Upper lobe of right lung (tissue), 1 donor: ENCODE measurements at places on chromosomes 12 and 14. TPM values are rescaled to one million over a fixed set of nuclear protein-coding genes. Genes with fewer than 3 reads are reported as not detected.

TAS2R31 gene
- total RNA-seq, result 3.0 TPM

FAM90A1 gene
- total RNA-seq, result 0.43 TPM

TIGAR gene
- total RNA-seq, result 20.0 TPM

PLCZ1 gene
- not detected for total RNA-seq

DNA sequence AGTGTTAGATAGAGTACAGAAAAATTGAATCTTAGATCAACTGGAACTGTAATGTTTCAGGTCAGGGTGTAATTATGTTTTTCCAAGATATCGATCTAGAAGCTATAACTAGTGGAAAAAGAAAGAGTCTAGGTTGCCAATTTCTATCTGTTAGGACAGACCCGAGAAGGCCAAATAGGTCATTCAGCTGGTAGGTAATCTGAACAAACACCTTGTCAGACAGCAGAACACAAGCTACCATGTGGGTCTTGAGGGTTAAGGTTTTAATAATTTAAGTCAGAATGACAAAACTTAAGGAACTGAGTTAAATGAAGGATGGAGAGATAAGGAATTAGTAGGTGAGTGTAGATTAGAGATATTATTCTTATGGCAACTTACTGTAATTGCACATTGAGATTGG is 44.9 kb upstream of the KCNMB4 start:
- no peaks in the 10 kb centered on the region for H3K27me3 ChIP-seq
- no peak overlapping the region for H3K4me3 ChIP-seq
- H3K27ac ChIP-seq, result no peak overlapping the region
- H3K36me3 ChIP-seq, result no peaks in the 10 kb centered on the region

DNA sequence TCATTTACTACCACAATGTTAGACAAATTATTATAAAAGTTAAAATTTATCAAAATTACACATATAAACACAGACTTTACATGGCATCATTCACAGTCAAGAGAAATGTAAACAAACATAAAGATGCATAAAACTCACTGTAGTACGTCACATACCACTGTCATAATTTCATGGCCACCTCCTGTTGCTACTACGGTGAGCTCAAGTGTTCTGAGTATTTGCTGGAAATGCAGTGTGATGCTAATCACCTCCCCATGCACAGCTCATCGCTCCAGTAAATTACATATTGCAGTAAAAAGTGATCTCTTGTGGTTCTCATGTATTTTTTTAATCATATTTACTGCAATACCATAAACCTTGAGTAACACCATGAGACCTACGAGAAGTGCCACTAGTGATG is 247.7 kb upstream of the SFSWAP start:
- H3K27ac ChIP-seq, result no peak overlapping the region
- no peak overlapping the region for H3K4me3 ChIP-seq
- no peaks in the 10 kb centered on the region for H3K36me3 ChIP-seq
- H3K4me1 ChIP-seq, result no peaks in the 10 kb centered on the region
- H3K27me3 ChIP-seq, result peaks cover 5% of the 10 kb centered on the region

- no peaks in the 10 kb centered on the region for H3K36me3 ChIP-seq
- no peak overlapping the region for H3K4me3 ChIP-seq
- DNase-seq, result peak; percentile 57
- H3K27ac ChIP-seq, result no peak overlapping the region
- H3K4me1 ChIP-seq, result no peaks in the 10 kb centered on the region
Observed at GRCh38 chr14:38481952-38482678, 226.2 kb upstream of the CLEC14A start.

DNA sequence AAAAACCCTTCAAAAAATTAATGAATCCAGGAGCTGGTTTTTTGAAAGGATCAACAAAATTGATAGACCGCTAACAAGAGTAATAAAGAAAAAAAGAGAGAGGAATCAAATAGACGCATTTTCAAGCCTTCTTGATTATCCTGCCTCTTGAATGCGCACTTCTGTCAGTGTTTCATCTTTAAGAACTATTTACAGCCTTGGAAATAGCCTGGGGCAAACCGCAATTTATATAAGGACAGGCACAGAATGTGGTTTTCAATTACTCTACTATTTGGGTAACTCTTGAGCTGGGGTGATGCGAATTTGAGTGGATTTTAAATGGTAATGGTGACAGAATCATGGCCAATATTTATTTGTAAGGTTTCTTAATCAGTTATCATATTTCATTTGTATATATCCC is 179.1 kb upstream of the OTX2 start:
- H3K4me3 ChIP-seq, result no peak overlapping the region
- no peaks in the 10 kb centered on the region for H3K27me3 ChIP-seq
- no peaks in the 10 kb centered on the region for H3K36me3 ChIP-seq
- no peak for DNase-seq

- H3K4me1 ChIP-seq, result no peaks in the 10 kb centered on the region
- no peaks in the 10 kb centered on the region for H3K36me3 ChIP-seq
- no peaks in the 10 kb centered on the region for H3K27me3 ChIP-seq
Observed at GRCh38 chr14:29716150-29716549, 211.5 kb downstream of the PRKD1 start.

DNA sequence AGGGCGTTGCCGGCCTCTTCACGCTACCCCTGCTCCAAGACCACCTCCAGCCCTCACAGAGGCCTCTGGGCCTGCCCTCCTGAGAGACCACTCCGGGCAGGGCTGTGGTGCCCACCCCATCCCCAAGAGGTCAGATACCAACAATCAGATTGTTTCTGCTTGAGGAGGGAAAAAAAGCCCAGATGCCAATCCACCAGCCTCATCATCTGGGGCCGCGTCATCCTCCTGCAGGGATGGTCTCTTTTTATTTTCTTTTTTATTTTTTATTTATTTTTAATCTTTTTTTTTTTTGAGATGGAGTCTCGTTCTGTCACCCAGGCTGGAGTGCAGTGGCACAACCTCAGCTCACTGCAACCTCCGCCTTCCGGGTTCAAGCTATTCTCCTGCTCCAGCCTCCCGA is 93.4 kb downstream of the FBXL14 start:
- H3K27ac ChIP-seq, result no peak overlapping the region
- DNase-seq, result no peak
- no peaks in the 10 kb centered on the region for H3K27me3 ChIP-seq
- no peak overlapping the region for H3K4me3 ChIP-seq

DNA sequence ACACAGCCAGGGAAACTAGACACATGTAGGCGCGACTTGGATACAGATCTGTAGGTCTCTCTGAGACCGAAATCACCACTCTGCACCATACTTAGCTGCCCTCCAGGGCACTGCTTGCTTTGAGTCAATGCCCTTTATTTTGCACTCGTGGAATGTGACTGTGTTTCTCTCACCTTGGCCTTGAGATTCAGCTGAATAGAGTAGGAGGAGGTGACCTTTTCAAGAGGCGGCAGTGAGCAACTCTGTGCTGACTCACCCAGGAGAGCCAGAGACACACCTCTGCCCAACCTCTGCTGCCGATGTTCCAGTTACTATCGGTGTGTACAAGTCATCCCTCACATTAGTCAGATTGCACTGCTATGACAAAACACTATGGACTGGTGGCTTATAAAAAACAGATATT is 583.4 kb downstream of the VRK1 start:
- no peak overlapping the region for H3K4me3 ChIP-seq
- no peak overlapping the region for H3K27ac ChIP-seq
- H3K36me3 ChIP-seq, result no peaks in the 10 kb centered on the region

DNA sequence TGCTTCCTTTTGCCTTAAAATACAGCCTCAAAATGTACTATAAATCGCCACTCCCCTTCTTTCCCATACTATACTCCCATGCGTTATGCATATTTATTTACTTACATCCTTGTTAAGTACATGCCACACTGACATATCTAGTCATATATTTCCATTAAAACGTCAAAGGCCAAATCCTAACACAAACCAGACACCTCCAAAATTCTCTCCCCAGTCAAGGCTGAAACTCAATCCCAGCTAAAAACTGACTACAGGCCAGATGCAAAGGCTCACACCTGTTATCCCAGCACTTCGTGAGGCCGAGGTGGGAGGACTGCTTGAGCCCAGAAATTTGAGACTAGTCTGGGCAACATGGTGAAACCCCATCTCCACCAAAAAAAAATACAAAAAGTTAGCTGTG is 5.7 kb upstream of the CAND1 start:
- H3K4me1 ChIP-seq, result peaks cover 9% of the 10 kb centered on the region
- H3K4me3 ChIP-seq, result no peak overlapping the region
- H3K27me3 ChIP-seq, result no peaks in the 10 kb centered on the region
- H3K27ac ChIP-seq, result no peak overlapping the region
- DNase-seq, result no peak

- H3K4me3 ChIP-seq, result no peak overlapping the region
- no peak overlapping the region for H3K27ac ChIP-seq
- DNase-seq, result no peak
- H3K36me3 ChIP-seq, result no peaks in the 10 kb centered on the region
- H3K27me3 ChIP-seq, result no peaks in the 10 kb centered on the region
Observed at GRCh38 chr12:123067654-123068053, 83.2 kb downstream of the PITPNM2 start.

DNA sequence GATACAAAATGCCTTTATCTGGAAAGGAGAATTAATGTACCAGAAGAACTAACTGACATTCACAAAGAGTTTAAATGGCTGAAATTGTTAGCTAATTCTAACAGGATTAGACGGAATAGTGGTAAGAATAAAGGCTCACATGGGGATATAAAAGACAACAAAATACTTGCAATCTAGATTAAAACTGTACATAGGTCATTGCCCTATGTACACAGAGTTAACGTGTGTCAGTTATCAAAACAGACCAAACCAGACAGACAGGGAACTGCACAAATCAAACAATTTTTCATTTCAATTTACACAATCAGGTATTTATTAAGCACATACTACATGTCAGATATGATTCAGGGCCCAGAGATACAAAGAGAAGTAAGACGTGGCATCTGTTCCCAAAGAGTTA is 12.6 kb downstream of the TMTC1 start:
- H3K27ac ChIP-seq, result no peak overlapping the region
- no peak overlapping the region for H3K4me3 ChIP-seq
- no peaks in the 10 kb centered on the region for H3K36me3 ChIP-seq
- H3K27me3 ChIP-seq, result no peaks in the 10 kb centered on the region
- DNase-seq, result no peak

GRCh38 chr12:57441846-57442427 is 7.4 kb downstream of the INHBC start:
- DNase-seq, result no peak
- no peaks in the 10 kb centered on the region for H3K27me3 ChIP-seq
- H3K4me1 ChIP-seq, result no peaks in the 10 kb centered on the region
- no peak overlapping the region for H3K4me3 ChIP-seq
- H3K27ac ChIP-seq, result no peak overlapping the region

DNA sequence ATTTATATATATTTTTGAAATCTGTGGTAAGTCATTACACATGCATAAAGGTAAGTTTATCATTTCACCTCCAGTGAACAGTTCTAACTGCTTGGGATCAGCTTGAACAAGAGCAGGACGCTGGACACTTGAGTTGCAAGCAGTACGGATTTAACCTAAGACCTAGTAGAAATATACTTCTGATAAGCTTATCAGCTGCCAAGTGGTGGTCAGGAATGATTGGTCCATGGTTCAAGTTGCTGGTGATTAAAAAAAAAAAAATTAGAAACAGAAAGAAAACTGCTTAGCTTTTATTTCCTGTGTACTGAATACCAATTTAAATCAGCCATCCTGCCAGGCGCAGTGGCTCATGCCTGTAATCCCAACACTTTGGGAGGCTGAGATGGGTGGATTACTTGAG is 88.6 kb downstream of the AEBP2 start:
- no peak for DNase-seq
- no peaks in the 10 kb centered on the region for H3K4me1 ChIP-seq
- H3K27ac ChIP-seq, result no peak overlapping the region
- no peak overlapping the region for H3K4me3 ChIP-seq
- no peaks in the 10 kb centered on the region for H3K36me3 ChIP-seq

DNA sequence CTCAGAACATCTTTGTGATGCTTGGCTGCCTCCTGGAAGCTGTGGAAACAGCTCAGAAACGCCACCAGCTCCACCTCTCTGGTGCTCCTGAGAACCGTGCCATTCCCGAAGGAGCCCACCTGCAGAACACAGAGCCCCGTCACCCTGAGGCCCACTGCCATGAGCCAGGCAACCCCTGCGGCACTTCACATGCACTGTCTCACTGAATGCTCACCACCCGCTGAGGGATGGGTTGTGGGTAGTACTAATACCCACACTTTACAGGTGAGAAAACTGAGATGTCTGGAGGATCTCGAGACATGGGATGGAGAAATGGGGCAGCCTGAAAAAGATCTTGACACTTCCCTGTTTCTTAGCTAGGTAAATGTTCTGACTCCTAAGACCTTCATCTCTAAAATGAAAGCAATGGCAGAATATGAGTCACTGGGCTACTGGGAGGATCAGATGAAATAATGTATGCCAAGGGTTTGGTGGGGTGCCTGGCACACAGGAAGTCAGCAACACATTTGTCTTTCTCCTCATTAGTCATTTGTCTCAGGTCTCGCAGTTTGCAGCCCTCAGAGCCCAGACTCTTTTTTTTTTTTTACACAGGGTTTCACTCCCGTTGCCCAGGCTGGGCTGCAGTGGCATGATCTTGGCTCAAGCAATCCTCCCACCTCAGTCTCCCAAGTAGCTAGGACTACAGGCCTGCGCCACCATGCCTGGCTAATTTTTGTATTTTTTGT is 5.3 kb downstream of the OASL start:
- H3K4me1 ChIP-seq, result peaks cover 6% of the 10 kb centered on the region
- H3K27me3 ChIP-seq, result no peaks in the 10 kb centered on the region

GRCh38 chr12:48969160-48969771 is 2.3 kb downstream of the WNT10B start:
- peaks cover 33% of the 10 kb centered on the region for H3K4me1 ChIP-seq
- DNase-seq, result no peak
- no peak overlapping the region for H3K4me3 ChIP-seq

DNA sequence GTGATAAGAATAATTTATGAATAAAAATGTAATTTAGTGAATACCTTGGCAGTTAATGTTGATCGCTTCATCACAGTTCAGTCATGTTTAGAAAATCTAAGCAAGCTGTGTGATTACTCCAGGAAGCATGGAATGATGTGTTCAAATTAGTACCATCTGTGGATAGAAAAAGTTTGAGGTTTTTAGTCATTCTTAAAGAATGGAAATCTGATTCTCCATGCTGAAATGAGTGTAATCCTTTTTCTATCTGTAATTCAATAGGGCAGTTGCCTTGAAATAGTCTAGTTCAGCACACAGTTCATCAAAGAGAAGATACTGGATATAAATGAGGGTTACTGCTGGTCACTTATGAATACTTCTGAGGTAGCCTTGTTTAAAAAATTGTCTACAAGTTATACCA is 127.2 kb upstream of the MYF6 start:
- no peak overlapping the region for H3K27ac ChIP-seq
- no peak for DNase-seq
- H3K4me3 ChIP-seq, result no peak overlapping the region
- no peaks in the 10 kb centered on the region for H3K27me3 ChIP-seq
- no peaks in the 10 kb centered on the region for H3K36me3 ChIP-seq
